Activated CD4-positive, alpha-beta T cell treated with anti-CD3 and anti-CD28 coated beads, Interleukin-2, amount 10 ng/mL, durations not matched to agents 24 days and 14 days (primary cell): ENCODE measurements at places on chromosomes 7 and 10. TPM values are rescaled to one million over a fixed set of nuclear protein-coding genes. Genes with fewer than 3 reads are reported as not detected.

ERVW-1 gene
- total RNA-seq: not detected in 2 replicates

ARL3 gene
- total RNA-seq: 6.3 and 6.4 TPM in 2 replicates

IL2RA gene
- total RNA-seq: 965 and 989 TPM in 2 replicates

NEUROD6 gene
- not detected in 2 replicates for total RNA-seq

SEMA3D gene
- 0.47 and 0.64 TPM in 2 replicates for total RNA-seq

FKBP9 gene
- 0.93 and 1.3 TPM in 2 replicates for total RNA-seq

COL1A2 gene
- 6.0 and 6.5 TPM in 2 replicates for total RNA-seq

CLDN3 gene
- total RNA-seq: not detected in 2 replicates

CRYGN gene
- not detected in 2 replicates for total RNA-seq

DIP2C gene
- 1.4 and 1.9 TPM in 2 replicates for total RNA-seq

ANKRD61 gene
- total RNA-seq: 0.31 and 0.58 TPM in 2 replicates

NEURL1 gene
- total RNA-seq: 2.8 and 3.1 TPM in 2 replicates

ANKRD2 gene
- total RNA-seq: not detected in 2 replicates
